Mucosa of descending colon (tissue), 3 donors: ENCODE measurements at places on chromosomes 6 and 20. TPM values are rescaled to one million over a fixed set of nuclear protein-coding genes. Genes with fewer than 3 reads are reported as not detected.

The ABRACL gene
- 98.5 TPM for total RNA-seq

The POM121L2 gene
- 0.14 TPM for total RNA-seq

The CCDC170 gene
- 0.87 TPM for total RNA-seq

The GRM1 gene
- not detected for total RNA-seq

The SH3BGRL2 gene
- 63.2 TPM for total RNA-seq

- DNase-seq: no peak
These were observed 155.9 kb downstream of the MYLK4 start for GRCh38 chr6:2594868-2595267.

DNA sequence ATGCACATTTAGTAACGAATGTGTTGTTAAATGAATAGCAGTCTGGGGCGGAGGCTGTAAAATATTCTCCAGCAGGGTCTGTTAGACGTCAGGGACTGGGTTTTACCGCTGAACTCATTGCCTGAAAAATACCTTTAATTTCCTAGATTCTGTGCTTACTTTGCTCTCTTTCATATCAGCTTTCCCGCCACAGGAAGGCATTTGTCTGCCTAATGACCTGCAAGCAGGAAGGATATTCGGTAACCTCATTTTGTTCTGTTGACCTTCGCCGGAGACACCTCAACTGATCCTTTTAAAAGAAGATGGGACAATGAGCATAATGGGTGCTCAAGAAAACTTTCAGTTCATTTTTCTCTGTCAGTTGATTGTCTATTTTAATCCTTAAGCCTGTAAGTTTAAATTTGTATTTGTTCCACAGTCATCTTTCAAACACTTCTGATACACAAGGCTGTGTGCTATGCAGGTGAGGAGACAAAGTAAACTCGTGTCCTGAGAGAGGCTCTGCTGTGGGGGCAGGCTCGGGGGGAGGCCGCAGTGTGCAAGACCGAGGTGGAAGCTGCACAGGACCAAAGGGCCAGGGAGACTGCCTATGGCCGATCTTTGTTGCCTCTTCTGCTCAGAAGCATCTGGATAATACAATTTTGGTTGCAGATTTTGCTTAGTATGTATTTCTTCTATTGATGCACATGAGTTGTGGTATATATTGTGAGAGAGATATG is 27.4 kb upstream of the SIM1 start:
- DNase-seq: no peak

DNA sequence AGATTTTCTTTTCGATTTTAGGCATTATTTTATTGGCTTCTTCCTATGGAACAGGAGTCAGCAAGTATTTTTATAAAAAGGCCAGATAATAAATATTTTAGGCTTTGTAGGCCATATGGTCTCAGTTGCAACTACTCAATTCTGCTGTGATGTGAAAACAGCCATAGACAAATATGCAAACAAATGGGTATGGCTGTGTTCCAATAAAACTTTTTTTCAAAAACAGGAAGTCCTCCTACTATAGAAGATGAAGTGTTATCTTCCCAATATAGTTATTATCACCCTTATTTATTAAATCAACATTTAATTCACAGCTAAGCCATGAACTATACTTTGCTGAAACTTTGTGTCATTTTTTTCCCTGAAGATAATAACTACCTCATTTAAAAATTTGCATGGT is 57.2 kb downstream of the CHD6 start:
- DNase-seq: no peak

GRCh38 chr20:47258745-47259695 is 97.5 kb downstream of the ZMYND8 start:
- no peak for DNase-seq

- DNase-seq: no peak
These were observed 9.8 kb downstream of the HLA-F start for GRCh38 chr6:29733057-29733456.

- no peak for DNase-seq
These were observed 21.2 kb upstream of the ASF1A start for GRCh38 chr6:118872726-118873125.

DNA sequence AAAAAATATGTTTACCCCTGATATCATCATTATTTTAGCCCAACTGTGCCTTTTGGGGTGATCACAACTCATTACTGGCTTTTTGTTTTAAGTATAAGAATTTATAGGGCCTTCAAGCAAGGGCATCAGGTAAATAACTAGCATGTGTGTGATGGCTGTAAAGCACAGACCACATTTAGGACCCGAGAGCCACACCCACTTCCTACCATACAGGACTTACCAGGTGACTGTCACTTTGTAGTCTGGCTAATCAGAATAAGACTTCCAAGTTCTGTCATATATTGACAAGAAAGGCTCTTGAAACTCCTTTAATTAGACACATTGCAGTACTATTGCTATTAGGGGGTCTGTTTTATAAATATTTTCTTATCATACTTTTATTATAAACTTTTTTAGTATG is 31.1 kb downstream of the TMEM242 start:
- no peak for DNase-seq

DNA sequence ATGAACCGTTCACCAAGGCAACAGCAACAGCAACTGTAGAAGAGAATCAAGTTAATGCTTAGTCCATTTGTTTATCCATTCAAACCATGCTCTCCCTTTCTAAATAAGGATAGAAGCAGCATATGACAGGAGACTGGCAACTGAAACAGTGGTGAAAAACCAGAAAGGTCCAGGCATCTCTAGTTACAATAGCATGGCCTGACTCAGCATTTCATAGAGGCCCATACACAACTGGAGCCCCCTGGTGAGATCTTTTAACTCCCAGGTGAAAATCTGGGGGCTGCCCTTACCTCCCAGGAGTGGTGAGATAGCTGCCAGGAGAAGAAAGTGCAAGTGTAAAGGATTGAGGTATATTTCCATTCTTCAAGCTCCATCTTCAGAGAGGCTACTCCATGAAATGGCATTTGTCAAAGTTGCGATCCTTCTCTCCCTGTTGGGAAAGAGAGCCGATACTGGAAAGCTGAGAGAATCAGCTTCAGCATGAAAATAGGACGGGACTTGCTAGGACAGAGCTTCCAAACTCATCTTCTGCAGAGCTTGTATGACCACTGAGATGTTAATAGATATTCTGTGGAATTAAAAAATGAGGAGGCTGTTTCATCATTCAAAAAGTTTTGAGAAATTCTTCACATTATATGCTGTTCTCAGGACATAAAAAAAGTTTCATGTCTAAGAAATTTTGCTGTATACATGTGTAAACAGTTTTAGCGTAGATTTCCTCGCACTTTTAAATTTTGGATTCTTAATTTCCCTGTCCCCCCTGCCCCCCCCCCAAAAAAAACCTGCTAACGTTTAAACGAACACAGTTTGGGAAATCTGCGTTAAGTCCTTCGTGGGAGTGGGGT is 10.9 kb upstream of the SLC2A12 start:
- no peak for DNase-seq

DNA sequence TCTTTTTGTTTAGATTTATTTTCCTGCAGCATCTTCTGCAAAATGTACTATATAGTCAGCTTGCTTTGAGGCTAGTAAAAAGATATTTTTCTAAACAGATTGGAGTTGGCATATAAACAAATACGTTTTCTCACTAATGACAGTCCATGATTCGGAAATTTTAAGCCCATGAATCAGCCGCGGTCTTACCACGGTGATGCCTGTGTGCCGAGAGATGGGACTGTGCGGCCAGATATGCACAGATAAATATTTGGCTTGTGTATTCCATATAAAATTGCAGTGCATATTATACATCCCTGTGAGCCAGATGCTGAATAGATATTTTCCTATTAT is 3.2 kb downstream of the FOXC1 start:
- DNase-seq: no peak

DNA sequence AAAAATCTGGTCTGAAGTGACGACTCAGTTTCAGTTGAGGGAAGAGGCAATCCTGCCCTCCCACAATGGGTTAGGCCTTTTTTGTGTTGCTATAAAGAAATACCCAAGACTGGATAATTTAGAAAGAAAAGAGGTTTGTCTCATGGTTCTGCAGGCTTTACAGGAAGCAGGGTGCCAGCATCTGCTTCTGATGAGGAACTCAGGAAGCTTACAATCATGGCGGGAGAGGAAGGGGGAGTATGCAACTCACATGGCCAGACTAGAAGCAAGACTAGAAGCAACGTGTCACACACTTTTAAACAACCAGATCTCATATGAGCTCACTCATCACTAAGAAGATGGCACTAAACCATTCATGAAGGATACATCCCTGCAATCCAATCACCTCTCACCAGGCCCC is 529.3 kb downstream of the KIF16B start:
- no peak for DNase-seq
